Stimulated activated naive CD8-positive, alpha-beta T cell treated with anti-CD3 and anti-CD28 coated beads, Interleukin-15, Interleukin-2, amounts not matched to agents 100 U/mL and 50 U/mL, for 24 hours (primary cell): ENCODE measurements at places on chromosomes 4 and X.

DNA sequence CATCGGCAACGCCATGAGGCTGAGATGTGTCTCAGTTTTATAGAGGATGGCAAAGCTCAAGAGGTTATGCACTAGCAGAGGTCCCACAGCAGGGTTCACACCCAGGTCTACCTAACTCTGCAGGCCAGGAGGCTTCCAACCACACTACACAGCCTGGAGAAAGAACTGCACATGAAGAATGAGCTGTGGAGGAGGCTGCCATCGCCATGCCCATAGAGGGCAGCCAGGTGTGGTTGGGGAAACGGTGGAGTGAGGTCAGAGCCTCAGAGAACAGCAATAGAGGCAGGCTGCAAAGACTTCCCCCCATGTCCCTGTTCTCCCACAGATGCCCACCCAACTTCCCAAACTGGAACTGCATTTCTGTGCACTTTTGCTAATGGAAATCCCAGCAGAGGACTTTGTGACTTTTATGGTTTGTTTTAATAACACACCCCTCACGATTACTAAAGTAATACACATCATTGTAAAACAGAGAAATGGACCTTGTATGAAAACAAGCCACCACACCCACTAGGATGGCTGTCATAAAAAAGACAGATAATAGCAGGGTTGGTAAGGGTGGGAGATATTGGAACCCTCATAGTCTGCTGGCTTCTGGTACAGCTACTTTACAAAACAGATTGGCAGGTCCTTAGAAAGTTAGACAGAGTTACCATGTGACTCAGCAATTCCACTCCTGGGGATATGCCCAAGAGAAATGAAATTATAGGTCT lies 58.9 kb upstream of the PROM1 start:
- no peak for DNase-seq

DNA sequence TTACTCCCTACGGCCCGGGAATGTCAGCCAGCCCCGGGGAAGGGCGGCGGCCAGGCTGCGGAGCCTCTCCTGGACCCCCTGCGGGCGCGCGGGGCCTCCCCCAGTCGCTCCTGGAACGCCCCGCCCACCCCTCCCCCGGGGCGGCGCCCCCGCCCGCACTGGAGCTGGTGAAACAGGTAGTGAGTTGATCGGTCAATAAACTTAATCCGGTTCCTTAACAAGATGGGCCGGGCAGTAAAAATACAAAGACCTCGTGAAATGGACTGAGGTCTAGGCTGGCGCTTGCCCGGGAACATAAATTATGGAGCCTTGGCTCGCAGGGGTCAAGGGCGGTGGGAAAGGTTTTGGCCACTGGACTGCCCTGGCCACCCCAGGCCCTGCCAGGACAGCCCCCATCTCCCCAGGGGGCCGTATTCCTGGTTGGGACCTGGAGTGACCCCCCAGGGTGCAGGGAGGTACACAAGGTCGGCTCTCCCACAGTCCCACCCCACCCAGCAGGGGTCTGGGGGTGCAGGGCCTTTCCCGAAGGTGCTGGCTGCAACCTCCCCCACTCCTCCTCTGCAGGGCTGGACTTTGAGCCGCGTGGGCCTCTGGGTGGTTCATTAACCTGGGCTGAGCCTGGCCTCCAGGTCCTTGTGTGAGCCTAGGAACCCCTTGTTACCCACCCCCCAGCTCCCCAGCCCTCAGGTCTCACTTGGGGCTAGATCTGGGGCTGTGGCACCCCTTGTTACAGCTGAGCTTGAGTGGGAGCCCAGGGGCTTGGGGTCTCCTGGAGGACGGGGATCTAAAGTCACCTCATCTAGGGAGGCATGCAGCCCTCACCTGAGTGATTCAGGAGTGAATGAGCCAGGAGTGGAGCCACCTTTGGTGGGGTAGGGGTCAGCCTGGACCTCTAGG lies 2.5 kb downstream of the FGFR3 start:
- no peak for DNase-seq

DNA sequence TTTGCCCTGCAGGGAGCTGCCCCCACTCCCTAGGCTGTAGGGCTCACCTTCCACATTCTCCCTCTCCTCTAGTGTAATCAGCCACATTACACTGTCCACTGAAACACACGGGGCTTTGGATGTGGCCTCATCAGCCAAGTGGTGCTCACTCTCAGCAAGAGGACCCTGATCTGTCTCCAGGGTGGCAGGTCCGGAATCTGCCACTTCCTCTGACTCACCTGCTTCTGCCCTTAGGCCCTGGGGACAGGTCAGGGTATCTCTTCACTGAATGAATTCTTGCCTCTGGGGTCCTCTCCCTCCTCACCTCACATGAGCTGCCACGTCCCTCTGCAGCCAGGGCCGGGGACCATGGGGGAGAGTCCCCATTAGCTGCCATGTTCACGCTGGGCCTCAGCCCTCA lies 15.9 kb downstream of the ZNF41 start:
- DNase-seq, result no peak

- DNase-seq, result no peak
Observed at GRCh38 chrX:146456058-146456457, 353.5 kb upstream of the CXorf51B start.
